GM23338 (cell line): ENCODE measurements at places on chromosomes 11 and 22. TPM values are rescaled to one million over a fixed set of nuclear protein-coding genes. Genes with fewer than 3 reads are reported as not detected.

GRCh38 chr22:31742115-31742514 is 7.8 kb downstream of the PRR14L start:
- peaks cover under 1% of the 10 kb centered on the region; the same call in 1 of the 2 replicates for H3K4me1 ChIP-seq
- no peaks in the 10 kb centered on the region for H3K27me3 ChIP-seq
- no peak overlapping the region for H3K4me3 ChIP-seq
- peaks cover 10% of the 10 kb centered on the region for H3K36me3 ChIP-seq
- DNase-seq: no peak

DNA sequence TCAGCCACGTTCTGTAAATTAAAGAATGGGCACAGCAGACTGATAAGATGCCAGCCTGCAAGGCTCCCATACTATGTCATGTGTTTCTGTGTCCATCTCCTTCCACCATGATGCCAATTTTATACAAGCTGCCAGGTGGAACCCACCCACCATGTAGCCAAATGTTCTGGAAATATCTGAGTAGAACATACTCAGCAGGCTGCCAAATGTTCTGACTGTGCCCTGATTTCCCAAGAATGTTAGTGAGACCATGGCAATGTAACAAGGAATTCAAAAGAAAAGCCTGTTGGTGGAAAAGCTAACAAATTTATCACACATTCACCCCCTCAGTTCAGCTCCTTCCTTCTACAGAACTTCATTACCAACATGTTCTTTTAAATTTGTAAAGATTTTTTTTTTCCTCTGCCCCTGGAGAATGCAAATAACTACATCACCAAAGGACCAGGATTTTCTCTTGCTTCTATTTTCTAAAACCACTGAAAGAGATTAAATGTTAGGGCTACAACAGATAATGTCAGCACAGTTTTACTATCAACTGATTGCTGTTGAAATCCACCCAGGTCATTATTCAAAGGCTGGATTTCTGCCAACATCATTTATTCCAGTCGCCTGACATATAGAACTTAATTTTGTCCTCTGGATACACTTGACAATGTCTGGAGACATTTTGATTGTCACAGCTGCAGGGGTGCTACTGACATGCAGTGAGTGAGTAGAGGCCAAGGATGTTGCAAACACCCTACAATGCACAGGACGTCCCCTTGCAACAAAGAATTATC is 3.1 kb downstream of the DMC1 start:
- no peak for DNase-seq
- peaks cover 23% of the 10 kb centered on the region for H3K4me1 ChIP-seq
- H3K36me3 ChIP-seq: no peaks in the 10 kb centered on the region

DNA sequence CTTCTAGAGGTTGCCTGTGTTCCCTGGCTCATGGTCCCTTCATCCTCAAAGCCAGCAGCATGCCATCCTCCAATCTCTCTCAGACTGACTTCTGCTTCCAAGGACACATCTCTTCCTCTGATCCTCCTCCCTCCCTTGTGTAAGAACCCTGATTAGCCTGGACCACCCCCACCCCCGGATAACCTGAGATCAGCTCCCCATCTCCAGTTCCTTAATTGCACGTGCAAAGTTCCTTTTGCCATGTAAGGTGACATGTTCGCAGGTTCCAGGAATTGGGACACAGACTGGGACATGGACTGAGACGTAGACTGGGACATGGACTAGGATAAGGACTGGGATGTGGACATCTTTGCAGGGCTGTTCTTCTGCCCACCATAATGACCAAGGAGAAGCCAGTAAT is 925.3 kb downstream of the TBC1D22A start:
- H3K36me3 ChIP-seq: no peaks in the 10 kb centered on the region; the same call in 1 of the 2 replicates
- H3K27ac ChIP-seq: no peak overlapping the region
- H3K27me3 ChIP-seq: no peaks in the 10 kb centered on the region

Gene AMPD3
- 1.8 and 2.1 TPM in 2 replicates for total RNA-seq

DNA sequence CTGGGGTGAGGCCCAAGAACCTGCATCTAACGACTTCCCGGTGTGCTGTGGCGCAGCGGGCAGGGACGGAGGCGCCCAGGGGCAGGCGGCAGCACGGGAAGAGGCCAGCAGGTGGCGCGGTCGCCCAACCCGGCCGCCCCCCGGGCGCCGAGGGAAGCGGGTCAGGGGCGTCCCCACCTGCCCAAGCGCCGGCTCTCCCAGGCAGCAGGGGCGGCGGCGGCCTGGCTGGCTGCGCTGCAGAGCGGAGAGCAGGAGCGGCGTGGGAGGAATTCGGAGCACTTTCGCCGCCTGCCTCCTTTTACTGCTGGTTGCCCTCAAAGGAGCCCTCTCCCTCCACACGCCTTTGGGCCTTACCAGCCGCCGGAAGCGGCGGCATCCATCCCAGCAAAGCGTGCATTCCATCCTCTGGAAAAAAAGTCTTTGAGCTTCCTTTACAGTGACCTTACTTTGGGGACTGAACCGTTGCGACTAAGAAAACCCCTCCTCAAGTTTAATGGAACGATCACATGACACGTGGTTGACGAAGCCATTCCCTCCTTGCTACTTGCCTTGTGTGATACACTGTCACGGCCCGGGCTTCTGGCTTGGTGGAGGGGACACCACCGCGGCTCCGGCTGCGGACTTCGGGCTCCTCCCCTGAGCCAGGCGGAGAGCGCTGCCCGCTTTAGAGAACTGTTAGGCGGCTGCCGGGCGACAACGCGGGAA is 106.8 kb upstream of the CLMP start:
- peaks cover 23% of the 10 kb centered on the region for H3K27me3 ChIP-seq
- peaks cover 18% of the 10 kb centered on the region for H3K4me1 ChIP-seq
- no peaks in the 10 kb centered on the region for H3K36me3 ChIP-seq

DNA sequence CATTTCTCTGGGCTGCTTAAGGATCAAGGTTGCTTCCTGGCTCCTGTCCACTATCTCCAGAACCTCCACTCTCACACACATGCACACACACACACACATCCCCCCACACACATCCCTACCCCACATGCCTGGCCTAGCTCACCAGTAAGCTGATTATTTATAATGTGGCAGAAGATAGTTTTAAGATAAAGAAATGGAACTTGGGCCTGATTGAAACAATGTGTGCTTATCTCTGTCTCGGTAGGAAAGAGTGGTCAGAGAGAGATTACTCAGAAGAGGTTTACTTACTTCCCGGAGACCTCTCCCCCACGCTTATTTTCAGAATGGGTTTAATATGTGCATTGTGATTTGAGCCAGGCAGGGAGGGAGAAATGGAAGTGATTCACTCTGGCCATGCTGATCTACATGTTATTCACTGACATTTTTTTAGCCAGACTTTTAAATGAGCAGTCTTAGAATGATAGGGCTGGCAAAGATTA is 422.4 kb downstream of the TENM4 start:
- no peaks in the 10 kb centered on the region for H3K36me3 ChIP-seq
- H3K4me1 ChIP-seq: no peaks in the 10 kb centered on the region
- no peaks in the 10 kb centered on the region for H3K27me3 ChIP-seq
- H3K27ac ChIP-seq: no peak overlapping the region

GRCh38 chr11:76292583-76293188 is 86.4 kb upstream of the WNT11 start:
- H3K4me1 ChIP-seq: no peaks in the 10 kb centered on the region
- no peaks in the 10 kb centered on the region for H3K36me3 ChIP-seq
- no peak overlapping the region for H3K4me3 ChIP-seq
- DNase-seq: no peak
- H3K27me3 ChIP-seq: no peaks in the 10 kb centered on the region

Gene E2F8
- 6.3 and 10.6 TPM in 2 replicates for total RNA-seq

DNA sequence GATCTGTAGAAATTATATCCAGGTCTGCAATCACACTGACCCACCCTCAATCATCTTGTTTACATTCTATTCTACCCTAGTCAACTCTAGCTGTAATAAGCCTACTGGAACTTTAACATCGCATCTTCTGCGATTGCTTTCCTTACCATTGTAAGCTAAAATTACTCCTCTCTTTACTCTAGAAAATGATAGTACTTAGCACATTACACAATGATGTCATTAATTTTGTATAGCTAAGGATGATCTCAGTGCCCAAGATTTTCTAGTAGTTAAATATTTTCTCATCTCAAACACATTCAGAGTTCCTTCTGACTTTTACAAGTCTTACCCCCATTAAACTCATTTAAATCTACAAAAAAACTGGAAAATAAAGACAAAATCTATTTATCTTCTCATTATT is 39.6 kb upstream of the CTSC start:
- DNase-seq: no peak
- H3K27me3 ChIP-seq: no peaks in the 10 kb centered on the region
- no peak overlapping the region for H3K27ac ChIP-seq
- no peaks in the 10 kb centered on the region for H3K36me3 ChIP-seq
- H3K4me1 ChIP-seq: peaks cover 37% of the 10 kb centered on the region

Gene ENTHD1
- total RNA-seq: not detected in 2 replicates

GRCh38 chr11:34262531-34263081 is 95.2 kb downstream of the ABTB2 start:
- no peaks in the 10 kb centered on the region for H3K27me3 ChIP-seq

DNA sequence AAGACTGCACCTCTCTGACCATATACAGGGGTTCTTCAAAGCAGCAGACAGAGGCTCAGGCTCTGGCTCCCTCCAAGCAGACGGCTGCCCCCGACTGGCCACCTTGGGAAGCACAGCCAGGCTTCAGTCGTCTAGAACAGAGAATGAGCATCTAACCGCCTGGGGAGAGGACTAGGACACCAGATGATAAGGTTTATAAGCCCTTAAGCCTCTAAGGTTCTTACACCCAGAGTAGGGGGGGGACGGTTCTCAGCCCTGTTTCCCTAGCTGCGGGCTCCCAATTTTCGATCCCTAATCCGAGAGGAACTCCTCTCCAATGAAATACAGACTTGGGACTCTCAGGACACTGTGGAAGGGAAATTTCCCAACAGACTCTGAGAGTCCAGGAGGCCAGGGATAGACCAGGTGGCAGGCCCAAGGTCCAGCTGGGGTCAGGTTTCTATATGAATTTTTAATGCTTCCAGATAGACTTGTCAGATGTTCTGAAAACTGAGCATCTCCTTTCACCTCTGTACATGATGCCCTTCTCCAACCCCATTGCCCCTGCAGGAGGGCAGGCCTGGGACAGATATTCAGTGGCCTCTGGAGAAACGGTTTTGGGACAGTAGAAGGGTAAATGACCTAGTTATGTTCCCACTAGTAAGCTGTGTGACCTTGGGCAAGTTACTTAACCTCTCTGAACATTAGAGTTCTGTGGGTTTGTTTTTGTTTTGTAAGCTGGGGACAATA is 20.2 kb downstream of the RTN4RL2 start:
- H3K4me1 ChIP-seq: peaks cover 56% of the 10 kb centered on the region
- DNase-seq: peak; percentile 93
- H3K27ac ChIP-seq: no peak overlapping the region
- H3K36me3 ChIP-seq: no peaks in the 10 kb centered on the region
- peaks cover 49% of the 10 kb centered on the region for H3K27me3 ChIP-seq

GRCh38 chr22:32817137-32817730 is 15.7 kb downstream of the TIMP3 start:
- no peak overlapping the region for H3K27ac ChIP-seq
- peaks cover 15% of the 10 kb centered on the region; the same call in 1 of the 2 replicates for H3K4me1 ChIP-seq
- no peak for DNase-seq
- H3K27me3 ChIP-seq: no peaks in the 10 kb centered on the region
- H3K36me3 ChIP-seq: no peaks in the 10 kb centered on the region
- no peak overlapping the region for H3K4me3 ChIP-seq

GRCh38 chr11:20566591-20567434 is 32.6 kb upstream of the SLC6A5 start:
- no peak overlapping the region for H3K4me3 ChIP-seq
- no peaks in the 10 kb centered on the region for H3K27me3 ChIP-seq
- no peaks in the 10 kb centered on the region for H3K4me1 ChIP-seq
- no peaks in the 10 kb centered on the region for H3K36me3 ChIP-seq
- no peak for DNase-seq

GRCh38 chr11:46239801-46240061 is 37.7 kb upstream of the CREB3L1 start:
- peak overlapping the region; percentile 24; the same call in 1 of the 2 replicates for H3K27ac ChIP-seq
- peaks cover 32% of the 10 kb centered on the region for H3K27me3 ChIP-seq
- no peak for DNase-seq

Gene HIC2
- 28.0 and 34.0 TPM in 2 replicates for total RNA-seq

DNA sequence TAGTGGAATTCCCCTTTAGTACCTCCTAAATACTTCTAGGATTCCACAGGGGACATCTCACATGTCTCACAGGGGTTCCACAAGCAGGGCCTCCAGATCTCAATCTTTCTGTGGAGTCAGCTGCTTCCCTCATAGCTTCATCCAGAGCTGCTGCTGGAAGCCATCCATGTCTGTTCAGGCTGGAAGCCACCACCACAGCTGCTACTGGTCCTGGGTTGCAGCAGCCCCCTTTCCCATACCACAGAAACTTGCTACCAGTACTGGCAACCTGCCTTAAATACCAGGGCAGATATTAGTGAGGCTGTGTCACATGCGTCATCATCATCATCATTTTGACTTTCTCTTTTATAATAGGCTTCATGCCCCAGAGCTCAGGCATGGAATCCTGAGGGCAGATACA is 242.7 kb upstream of the NCAM1 start:
- DNase-seq: no peak
- no peaks in the 10 kb centered on the region for H3K27me3 ChIP-seq
- H3K36me3 ChIP-seq: no peaks in the 10 kb centered on the region
- no peak overlapping the region for H3K27ac ChIP-seq
- no peak overlapping the region for H3K4me3 ChIP-seq
- H3K4me1 ChIP-seq: no peaks in the 10 kb centered on the region

DNA sequence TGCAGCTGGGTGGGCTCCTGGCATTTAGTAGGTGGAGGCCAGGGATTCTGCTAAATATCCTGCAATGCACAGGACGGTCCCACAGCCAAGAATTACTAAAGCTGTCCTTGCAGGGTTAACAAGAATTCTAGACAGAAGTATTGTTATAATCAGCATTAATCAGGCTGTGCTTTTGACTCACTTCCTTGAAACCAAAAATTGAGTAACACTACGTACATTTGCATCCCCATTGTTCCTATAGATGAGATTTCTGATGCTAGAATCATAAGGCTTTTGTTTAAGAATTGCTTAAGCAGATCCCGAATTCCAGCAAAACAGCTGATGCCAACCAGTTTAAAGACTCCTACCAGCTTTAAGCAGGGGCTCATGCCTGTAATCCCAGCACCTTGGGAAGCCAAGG is 11.4 kb downstream of the SLC6A5 start:
- peaks cover 12% of the 10 kb centered on the region for H3K4me1 ChIP-seq
- H3K27me3 ChIP-seq: 0 out of 2 replicates have a peak, but pooled peaks cover 13% of the 10 kb centered on the region
- H3K36me3 ChIP-seq: no peaks in the 10 kb centered on the region

- no peak for DNase-seq
- H3K4me3 ChIP-seq: no peak overlapping the region
- peaks cover 52% of the 10 kb centered on the region for H3K4me1 ChIP-seq
- H3K27me3 ChIP-seq: no peaks in the 10 kb centered on the region
- H3K27ac ChIP-seq: no peak overlapping the region; the same call in 1 of the 2 replicates
- no peaks in the 10 kb centered on the region for H3K36me3 ChIP-seq
Measured at GRCh38 chr22:28927630-28928029, 44.3 kb downstream of the ZNRF3 start.

DNA sequence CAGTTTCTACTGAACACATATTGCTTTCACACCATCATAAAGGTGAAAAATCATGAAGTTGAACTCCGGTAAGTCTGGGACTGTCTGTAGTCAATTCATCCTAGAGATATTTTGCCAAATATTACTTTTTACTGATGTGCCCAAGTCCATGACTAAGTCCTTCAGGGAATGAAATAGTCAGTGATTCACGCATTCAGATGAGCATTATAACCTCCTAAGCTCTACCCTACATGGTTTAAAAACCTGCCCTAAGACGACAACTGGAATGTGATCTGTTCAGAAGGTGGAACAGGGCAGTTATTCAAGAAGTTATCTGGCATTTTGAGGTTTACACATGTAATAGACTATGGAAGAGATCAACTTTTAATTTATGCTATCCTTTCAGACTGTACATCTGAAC is 125.6 kb downstream of the TRPC6 start:
- DNase-seq: no peak
- H3K4me1 ChIP-seq: 0 out of 2 replicates have a peak, but pooled peaks cover 1% of the 10 kb centered on the region
- no peaks in the 10 kb centered on the region for H3K27me3 ChIP-seq
- H3K27ac ChIP-seq: no peak overlapping the region

GRCh38 chr11:117412653-117413275 is 85.1 kb downstream of the CEP164 start:
- no peak overlapping the region for H3K4me3 ChIP-seq
- H3K36me3 ChIP-seq: peaks cover 4% of the 10 kb centered on the region; the same call in 1 of the 2 replicates
- H3K27ac ChIP-seq: no peak overlapping the region
- H3K4me1 ChIP-seq: no peaks in the 10 kb centered on the region
- DNase-seq: no peak
